ENCODE measurements at places on chromosomes 7 and 10. TPM values are rescaled to one million over a fixed set of nuclear protein-coding genes. Genes with fewer than 3 reads are reported as not detected.

Gene MRLN
- polyA plus RNA-seq, result 196 TPM

Gene CPA5
- 1.8 TPM for polyA plus RNA-seq

Gene CYP3A7
- not detected for polyA plus RNA-seq

Gene HDAC9
- polyA plus RNA-seq, result 15.6 TPM

DNA sequence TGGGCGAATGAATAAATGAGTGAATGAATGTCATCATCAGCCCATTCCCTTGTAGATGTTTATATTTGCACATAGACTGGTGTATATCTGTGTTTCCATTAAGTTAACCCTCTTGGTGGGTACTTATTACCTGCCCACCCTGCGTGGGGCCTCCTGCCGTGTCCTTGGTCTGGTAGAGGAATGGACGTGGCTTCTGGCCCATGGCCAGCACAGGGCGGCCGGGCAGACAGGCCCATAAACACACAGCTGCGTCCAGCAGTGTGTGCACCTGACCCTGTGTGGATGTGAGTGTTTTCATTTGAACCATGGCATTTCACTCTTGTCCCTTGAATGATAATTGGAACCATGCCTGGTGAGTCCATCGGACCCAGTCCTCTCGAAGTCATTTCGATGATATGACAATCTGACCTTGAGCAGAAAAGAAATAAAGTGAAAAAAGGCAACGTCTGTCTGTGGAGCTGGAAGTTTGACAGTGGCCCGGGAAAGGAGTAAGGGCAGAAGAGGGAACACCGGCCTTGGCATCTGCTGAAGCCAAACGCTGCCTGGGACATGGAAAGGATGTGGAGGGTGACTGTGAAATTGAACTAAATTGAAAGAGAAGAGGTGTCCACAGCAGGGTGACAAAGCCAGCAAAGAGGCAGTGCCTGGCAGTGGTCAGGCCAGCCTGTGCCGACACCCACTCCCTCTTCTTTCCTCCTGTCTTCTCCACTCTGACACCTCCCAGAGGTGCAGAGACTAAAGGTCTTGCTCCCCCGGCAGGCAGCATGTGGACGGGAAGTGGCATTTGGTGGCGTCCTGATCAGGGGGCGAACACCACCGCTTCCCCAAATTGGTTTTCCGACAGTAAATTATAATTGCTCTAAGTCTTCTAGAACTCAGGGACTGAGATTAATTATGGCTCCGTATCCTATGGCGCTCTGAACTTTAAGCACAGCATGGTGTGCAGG lies 199.0 kb upstream of the ZMIZ1 start:
- no peak for DNase-seq

DNA sequence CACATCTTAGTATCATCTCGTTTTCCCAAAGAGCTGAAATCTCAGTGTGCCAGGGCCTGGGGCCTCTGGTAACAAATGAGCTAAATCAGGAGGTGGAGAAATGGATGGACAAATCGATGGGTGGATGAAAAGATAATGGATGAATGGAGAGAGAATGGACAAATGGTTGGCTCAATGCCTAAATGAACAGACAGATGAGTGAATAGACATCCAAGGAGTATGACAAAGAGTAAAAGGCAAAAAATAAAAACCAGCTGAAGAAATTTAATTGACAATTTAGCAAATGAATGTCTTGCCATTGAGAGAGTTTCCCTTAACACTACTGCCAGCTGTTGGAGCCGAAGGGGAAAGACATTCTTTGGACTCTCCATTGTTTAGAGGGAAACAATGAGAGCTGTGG lies 8.0 kb downstream of the SYCE1 start:
- no peak for DNase-seq

GRCh38 chr7:25823571-25823970 lies 328.4 kb upstream of the NFE2L3 start:
- no peak for DNase-seq

GRCh38 chr7:32892521-32893206 lies 1.1 kb upstream of the KBTBD2 start:
- DNase-seq, result peak; percentile 82

DNA sequence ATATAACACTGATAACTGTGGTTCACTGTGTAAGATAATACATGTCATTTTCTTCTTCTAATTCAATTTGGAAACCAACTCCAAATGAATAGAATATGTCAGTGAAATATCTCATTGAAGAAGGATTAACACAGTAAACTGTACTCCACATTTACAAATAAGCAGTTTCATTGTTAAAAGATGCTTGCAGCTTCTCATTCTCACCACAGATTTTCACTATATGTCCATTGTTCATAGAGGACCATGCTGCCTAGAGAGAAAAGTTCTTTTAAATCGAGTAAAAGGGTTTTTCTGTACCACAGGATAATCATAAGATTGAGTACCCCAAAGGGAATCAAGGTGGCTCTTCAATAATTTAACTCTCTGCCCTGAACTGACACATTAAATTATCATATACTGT lies 165.5 kb downstream of the LRRN3 start:
- no peak for DNase-seq

- no peak for DNase-seq
Observed at GRCh38 chr10:30476511-30477155, 42.6 kb downstream of the MAP3K8 start.

GRCh38 chr10:96681524-96681923 lies 38.8 kb downstream of the PIK3AP1 start:
- DNase-seq, result no peak

DNA sequence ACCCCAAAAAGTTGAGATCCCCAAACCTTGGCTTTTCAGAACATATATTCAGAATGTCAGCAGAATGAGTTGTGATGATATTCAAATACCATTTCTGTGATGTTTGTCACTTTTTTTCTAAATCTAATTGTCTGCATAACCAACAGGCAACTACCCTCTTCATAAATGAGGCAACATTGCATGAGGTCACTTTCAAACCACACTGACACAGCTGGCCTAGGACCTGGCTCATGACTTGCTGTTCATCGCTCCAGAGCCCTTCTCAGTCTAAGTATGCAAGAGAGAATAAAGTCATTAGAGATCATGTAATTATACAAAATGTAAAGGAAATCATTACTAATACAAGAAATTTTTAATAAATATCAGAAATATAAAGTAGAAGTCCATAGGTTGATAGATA lies 681.9 kb downstream of the GRM8 start:
- no peak for DNase-seq

- DNase-seq, result no peak
Observed at GRCh38 chr7:113521468-113521867, 397.3 kb downstream of the PPP1R3A start.

DNA sequence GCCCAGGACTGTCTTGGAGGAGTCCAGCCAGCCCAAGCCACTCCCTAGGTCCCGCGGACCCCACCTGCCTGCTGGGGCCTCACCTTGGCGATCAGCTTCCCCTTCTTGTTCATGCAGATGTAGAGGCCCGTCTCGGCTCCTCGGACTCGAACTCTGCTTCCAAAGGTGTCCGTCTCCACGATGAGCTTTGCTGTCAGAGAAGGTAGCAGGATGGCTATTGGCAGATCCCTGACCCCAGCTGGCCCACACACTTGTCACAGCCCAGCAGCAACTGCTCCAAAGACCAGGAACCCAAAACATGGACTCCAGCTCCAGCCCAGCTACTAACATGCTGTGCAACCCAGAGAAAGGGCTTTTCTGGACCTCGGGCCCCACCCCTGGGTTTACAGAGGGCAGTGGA lies 4.5 kb downstream of the FGF8 start:
- no peak for DNase-seq

- no peak for DNase-seq
Observed at GRCh38 chr7:51369746-51370145, 53.1 kb upstream of the COBL start.

DNA sequence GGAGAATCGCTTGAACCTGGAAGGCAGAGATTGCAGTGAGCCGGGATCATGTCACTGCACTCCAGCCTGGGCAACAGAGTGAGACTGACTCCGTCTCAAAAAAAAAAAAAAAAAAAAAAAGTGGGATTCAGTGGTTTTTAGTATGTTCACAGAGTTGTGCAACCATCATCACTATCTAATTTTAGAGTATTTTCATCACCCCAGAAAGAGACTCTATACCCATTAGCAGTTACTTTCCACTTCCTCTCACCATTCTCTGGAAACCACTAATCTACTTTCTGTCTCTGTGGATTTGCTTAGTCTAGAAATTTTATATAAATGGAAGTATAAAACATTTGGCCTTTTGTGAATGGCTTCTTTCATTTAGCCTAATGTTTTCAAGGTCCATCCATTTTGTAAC lies 113.4 kb downstream of the ST7 start:
- peak; percentile 40 for DNase-seq

DNA sequence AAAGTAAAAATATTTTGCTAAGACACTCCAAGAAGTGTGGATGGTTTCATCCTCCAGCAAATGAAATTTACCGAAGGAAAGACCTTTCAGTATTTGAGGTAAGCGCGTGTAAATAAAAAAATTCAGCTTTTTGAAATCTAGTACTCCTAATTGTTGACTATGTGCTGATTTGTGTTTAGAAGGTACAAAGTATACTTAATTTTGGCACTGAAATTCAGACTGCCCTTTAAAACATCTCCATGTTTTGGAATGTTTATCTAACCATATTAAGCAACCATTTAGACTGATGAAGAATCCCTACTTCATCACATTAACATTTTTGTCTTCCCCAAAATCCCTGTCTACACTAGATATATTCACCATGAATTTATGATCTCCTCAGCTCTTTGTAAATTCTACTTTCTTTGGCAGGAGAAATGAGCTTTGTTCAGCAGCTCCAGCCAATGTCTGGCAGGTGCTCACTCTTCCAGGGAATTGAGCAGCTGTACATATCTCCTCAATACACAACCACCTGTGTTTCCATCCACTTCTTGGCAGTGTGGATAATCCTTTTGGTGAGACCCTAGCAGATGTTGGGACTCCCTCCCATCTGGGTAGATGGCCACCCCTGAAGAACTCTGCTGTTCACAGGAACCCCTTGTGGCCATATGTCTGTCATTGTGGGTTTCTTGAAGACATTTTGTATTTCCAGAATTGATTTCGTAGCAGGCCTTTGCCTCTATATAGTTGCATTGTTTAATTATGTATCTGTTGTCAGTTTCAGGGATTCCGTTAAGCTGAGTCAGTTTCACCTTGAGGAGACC lies 129.4 kb upstream of the SAMD8 start:
- DNase-seq, result peak; percentile 95

GRCh38 chr10:126156012-126156411 lies 232.3 kb downstream of the ADAM12 start:
- no peak for DNase-seq

DNA sequence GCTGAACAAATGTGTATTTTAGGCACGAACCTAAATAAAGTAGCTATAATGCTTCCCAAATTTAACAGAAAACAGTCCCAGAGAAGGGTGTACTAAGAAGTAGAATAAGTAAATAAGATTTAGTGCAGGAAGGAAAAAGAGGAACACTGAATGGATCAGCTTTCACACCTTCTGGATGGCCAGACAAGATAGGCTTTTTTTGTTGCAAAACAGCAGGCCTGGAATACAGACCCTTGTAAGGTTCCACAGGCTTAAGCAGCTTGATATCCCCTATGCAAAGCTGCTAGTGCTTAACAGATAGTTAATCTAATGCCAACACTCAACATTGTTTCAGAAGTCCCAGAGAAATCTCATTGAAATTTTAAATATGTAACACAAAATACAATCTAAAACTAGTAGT lies 328.1 kb upstream of the STEAP1 start:
- DNase-seq, result no peak

DNA sequence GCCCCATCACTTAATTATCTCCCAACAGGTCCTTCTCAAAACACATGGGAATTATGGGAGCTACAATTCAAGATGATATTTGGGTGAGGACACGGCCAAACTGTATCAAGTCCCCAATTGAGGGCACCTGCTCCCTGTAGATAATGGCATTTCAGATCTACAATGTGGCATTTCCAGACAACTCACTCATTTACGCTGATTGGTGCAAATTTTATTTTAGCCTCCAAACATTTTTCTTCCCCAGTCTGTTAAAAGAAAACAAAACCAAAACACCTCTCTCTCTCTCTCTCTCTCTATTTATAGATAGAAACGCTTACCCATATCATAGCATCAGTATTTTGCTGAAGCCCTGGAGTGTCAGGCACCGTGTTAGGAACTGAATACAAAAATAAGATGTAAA lies 148.7 kb upstream of the KLF6 start:
- no peak for DNase-seq

DNA sequence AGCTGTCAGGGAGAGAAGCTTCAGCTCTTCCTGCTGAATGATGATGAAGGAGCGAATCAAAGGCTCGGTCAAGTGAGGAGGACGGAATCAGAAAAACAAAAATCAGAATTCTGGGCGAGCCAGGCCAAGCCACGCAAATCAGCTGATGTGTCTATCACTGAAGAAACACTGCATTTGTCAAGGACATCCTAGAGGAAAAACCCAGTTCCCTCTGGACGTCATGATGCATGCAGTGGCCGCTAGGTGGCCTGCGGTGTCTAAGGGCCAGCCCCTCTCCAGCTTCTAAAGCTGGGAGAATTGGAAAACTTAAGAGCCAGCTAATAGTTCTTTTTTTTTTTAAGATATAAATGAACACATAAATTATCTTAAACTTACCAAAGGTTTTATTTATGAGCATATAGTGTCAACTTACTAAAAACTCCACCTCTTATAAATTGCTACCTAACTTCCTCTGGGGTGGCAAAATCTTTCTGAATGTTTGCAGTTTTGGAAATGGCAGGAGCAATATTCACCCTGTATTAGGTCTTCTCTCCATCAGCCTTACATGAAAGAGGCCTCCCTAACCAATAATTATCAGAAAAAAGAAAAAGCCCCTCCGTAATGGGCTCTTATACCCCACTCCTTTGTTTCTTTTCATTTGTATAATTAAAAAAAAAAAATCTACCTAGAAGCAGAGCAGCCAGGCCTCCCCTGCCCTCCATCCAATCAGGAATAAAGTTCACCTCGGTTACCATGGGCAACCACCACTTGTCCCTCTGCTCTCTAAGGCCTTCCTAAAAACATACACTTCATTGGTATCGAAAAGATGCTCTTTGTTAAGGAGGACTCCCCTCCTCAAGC lies 186.8 kb downstream of the USP6NL start:
- DNase-seq, result peak; percentile 66

DNA sequence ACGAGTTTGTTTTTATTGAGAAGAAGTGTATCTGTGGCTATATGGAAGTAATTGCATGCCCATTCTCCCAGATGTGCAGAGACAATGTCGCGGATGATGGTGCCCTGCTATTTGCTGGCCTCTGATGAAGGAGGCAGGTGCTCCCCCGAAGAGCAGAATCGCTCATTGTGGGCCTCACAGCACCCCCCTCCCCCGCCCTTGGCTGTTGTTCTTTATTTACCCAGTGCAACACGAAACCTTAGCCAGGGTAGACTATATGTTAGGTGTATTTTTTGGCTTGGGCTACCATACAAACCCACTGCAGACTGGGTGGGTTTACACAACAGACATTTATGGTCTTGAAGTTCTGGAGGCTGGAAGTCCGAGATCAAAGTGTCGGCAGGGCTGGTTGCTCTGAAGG lies 3.4 kb upstream of the ADCY1 start:
- DNase-seq, result no peak

DNA sequence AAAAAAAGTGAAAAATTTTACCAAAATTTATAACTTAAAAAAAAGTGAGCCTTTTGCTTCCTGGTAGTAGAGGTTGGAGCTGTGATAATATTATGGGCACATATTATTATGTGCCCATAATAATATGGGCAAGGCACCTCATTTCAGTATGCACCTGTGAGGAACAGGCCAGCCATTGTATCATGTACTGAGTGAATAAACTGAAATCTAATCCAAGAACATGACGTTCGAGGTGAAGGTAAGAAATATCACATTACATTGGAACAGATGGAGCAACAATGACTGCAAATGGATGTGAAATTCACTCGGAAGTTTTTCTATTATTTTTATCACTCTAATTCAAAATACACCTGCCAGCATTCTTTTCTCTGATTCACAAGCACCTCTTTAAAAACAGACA lies 216.0 kb downstream of the KLF6 start:
- no peak for DNase-seq

- peak; percentile 60 for DNase-seq
Observed at GRCh38 chr7:101077303-101078086, 7.8 kb upstream of the TRIM56 start.
